ENCODE measurements at places on chromosomes 3 and 15.

GRCh38 chr3:182925330-182925943 lies 54.9 kb downstream of the DCUN1D1 start:
- DNase-seq, result no peak

GRCh38 chr15:70503073-70503745 lies 260.1 kb downstream of the UACA start:
- DNase-seq, result no peak

- no peak for DNase-seq
Observed at GRCh38 chr15:101266034-101266433, 11.3 kb downstream of the SELENOS start.

- peak; percentile 96 for DNase-seq
Observed at GRCh38 chr15:74438721-74439316, 5.1 kb upstream of the SEMA7A start.

DNA sequence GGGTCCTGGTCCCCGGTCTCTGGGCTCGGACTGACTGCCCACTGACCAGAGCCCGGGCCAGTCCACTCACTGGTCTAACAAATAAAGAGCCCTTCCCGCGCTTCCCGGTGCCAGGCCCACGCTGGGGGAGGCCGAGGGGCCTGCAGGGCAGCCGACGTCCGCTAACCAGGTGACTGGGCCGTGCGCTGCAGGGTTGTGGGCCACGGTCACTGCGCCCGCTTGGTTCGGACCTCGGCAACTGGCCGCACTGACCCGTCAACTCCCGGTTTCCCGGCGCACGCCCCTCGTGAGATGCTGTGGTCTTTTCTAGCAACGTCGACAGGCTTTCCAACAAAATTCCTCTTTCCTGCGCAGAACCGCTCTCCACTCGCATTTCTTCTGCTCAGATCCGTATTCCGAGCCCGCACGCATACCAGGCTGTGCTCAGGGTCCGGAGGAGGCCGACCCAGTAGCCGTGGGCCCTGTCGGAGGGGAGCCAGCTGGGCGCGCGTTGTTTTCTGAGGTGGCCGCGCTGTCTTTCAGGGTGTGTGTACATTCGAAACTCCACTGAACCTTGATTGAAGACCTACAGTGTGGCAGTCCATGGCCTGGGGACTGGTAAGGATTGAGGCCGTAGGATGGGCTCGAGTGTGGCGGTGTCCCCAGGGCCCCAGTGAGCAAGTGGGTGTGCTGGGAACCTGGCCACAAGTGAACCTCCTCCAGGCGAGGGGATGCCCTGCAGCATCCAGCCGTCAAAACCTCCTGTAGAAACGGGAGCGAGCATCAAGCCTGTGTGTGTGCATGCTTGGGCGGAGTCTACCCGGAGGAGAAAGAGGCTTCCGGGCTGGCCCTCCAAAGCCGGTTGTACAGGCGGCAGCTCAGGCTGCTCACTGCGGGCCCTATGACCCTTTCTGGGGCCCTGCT lies 875 bp upstream of the NT5DC2 start:
- DNase-seq, result no peak

GRCh38 chr3:119080364-119080763 lies 45.7 kb upstream of the IGSF11 start:
- DNase-seq, result no peak

- peak; percentile 12 for DNase-seq
Observed at GRCh38 chr15:64209680-64210334, 47.0 kb upstream of the PPIB start.

DNA sequence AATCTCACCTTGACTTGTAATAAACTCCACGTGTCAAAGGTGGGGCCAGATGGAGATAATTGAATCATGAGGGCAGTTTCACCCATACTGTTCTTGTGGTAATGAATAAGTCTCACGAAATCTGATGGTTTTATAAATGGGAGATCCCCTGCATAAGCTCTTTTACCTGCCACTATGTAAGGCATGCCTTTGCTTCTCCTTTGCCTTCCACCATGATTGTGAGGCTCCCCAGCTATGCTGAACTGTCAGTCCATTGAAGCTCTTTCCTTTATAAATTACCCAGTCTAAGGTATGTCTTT lies 45.5 kb downstream of the SUCNR1 start:
- DNase-seq, result no peak

GRCh38 chr3:77939726-77940125 lies 899.8 kb downstream of the ROBO2 start:
- DNase-seq, result no peak

DNA sequence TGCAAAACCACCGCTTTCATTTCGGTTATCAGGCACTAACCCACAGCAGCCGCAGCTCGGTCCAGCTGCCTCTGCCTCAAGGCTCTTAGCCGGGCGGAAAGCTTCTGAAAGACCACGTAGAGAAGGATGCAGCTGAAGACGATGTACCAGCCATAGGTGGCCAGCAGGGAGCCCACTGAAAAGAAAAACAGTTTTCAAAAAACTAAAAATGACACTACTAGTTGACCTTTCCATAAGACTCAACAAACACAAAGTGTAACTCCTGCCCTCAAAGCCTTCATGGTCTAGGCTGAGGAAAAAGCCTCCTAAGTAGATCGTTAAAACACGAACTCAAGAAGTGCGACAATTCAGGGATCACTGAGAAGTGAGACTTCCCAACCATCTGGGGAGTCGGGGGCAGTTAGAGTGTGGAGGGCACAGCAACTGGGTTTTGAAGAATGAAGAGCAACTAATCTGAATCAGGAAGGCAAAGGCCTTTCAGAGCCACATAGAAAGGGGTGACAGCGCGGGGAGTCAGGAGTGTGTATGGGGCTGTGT lies 716 bp downstream of the SELENOS start:
- no peak for DNase-seq

- no peak for DNase-seq
Observed at GRCh38 chr3:170259907-170260306, 37.7 kb downstream of the PRKCI start.

GRCh38 chr3:133023362-133023761 lies 14.8 kb upstream of the TMEM108 start:
- DNase-seq, result no peak

- DNase-seq, result peak; percentile 52
Observed at GRCh38 chr15:99143655-99144610, 39.1 kb downstream of the SYNM start.

GRCh38 chr15:36527235-36528162 lies 51.9 kb upstream of the CDIN1 start:
- no peak for DNase-seq

DNA sequence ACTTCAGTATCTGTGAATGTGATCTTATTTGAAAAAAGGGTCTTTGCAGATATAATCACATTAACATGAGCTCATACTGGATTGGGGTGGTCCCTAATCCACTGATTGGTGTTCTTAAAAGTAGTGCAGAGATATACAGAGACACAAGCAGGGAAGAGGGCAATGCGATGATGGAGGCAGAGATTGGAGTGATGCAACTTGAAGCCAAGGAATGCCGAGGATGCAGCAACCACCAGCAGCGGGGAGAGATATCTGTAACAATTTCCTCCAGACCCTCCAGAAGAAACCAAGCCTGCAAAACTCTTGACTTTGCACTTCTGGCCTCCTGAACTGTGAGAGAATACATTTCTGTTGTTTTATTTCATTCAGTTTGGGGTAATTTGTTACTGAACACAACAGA lies 171.0 kb upstream of the MBNL1 start:
- no peak for DNase-seq

DNA sequence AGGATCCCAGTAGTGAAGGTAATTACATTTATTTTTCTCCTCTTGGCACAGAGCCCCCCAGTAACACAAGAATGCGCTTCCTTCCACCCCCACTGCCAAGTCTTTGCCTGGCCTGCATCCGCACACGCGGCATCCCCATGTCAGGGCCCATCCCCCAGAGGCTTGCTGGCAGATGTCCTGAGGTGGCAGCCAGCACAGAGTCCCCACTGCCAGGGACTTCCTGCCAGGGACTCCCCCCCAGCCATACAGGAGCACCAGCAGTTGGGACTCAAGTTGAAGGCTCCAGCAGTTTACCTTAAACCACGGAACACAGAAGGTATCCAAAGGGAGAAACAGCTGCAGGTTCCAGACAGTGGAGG lies 41.0 kb downstream of the MEGF11 start:
- no peak for DNase-seq

DNA sequence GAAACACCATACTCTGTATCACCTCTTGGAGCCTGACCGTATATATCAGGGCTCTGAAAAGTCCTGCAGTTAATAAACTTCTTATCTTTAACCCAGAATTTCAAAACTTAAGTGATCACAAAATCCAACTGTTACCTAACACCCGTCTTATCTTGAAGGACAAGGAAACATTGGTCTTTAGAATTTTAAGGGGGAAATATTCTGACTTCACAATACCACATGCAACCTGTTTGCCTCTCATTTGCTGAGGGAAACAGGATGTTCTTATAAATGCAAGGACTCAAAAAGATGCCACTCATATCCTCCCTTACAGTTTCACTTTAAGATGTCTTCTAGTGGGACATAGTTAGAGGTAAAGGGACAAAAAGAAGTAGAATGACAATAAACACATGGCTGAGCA lies 67.9 kb downstream of the CRTC3 start:
- DNase-seq, result no peak

DNA sequence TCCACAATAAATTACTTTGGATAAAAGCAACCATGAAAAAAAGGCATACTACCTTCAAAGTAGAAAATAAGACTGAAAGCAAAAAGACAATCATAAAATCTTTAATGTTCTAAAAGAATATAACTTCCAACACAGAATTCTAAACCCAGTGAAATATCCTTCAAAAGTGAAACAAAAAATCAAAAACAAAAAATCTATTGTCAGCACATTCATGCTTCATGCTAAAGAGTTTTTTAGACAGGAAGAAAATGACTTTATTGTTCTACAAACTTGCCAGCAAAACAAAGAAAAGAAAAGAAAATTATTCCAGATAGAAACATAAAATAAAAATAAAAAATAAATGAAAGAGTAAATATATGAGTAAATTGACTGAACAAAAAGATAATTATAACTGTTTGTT lies 134.9 kb downstream of the EFHB start:
- no peak for DNase-seq

GRCh38 chr3:75180945-75181298 lies 483.2 kb upstream of the FRG2C start:
- DNase-seq, result no peak

- DNase-seq, result no peak
Observed at GRCh38 chr15:64472161-64472560, 11.8 kb downstream of the ZNF609 start.

GRCh38 chr3:10006762-10007090 lies 19.5 kb upstream of the FANCD2 start:
- DNase-seq, result no peak

DNA sequence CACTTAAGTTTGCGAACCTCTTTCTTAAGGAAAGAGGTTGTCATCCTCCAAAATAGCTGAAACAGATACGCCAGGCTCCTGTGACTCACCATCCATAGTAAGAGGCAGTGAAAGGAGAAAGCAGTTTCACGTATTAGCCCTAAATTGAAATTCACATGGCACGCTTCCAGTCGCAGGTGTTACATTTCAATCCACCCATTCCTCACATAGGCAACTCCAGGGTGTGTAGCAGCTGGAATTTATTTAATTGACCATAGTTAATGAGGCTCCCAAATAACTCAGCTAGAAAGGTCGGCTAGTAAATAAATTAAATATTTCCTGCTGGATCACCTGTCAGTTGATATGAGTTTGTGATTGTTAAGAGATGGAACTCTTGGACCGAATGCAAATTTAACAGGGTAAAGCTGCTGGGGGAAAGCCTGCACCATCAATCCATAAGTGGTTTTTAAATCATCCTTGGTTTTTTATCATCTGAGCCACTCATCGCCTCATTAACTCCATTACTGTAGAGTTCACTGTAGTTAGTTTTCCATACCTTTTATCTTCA lies 19.6 kb downstream of the NSUN3 start:
- DNase-seq, result no peak

- DNase-seq, result no peak
Observed at GRCh38 chr3:85781806-85782205, 823.0 kb downstream of the CADM2 start.

DNA sequence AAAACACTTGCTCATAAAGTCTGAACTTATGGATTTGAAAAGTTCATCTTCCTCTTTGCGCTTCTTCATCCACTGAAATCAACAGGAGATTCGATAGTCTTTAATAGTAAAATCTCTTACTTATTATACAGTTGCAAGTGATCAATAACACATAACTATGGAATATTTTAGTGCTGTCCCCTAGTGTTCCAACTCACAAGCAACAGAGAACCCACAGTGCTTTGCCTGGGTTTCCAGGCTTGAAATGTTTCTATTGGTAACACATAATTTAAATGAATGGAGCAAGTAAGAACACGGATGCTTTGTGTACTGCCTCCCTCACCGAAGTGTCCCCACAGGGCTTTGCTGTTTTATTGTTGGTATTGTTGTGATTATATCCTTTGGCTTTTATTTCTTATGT lies 93.5 kb downstream of the WDR72 start:
- DNase-seq, result peak; percentile 8

Measured in HuH-7 (cell line).